ENCODE measurements at places on chromosomes 13 and 19.

DNA sequence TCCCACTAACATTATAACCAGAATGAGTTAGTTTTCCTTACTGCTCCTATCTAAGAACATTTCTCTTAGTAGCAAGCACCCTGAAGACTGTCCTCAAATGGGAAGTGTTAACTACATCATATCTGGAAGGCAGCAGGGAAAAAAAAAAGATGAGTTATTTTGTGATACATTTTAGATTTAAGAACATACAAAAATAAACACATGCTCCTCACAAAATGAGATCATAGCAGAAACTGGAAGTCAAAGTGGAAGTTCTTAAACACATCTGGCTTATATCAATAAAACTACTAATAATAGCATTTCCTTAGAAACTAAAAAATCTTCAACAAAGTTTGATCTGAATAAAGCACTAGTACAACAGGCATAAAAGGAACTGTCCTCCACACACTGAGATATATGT is 70.4 kb downstream of the SLITRK6 start:
- DNase-seq = no peak

DNA sequence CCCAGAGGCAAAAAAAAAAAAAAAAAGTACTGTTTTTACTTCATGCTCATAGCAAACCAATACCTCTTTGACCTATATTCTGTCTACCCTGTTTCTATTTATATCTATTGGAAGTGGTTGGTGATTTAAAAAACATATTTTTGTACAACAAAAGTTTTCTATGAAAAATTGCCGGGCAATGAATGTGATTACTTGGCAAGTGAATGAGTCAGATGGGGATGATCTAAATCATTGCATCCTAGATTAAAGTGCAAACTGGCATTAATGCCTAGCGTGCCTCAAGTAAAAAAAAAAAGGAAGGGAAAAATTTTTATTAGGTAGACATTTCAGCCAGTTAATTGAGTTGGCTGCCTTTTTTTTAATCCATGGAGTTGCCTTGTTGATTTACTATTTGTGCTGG is 500.6 kb downstream of the KCTD12 start:
- no peak for DNase-seq

DNA sequence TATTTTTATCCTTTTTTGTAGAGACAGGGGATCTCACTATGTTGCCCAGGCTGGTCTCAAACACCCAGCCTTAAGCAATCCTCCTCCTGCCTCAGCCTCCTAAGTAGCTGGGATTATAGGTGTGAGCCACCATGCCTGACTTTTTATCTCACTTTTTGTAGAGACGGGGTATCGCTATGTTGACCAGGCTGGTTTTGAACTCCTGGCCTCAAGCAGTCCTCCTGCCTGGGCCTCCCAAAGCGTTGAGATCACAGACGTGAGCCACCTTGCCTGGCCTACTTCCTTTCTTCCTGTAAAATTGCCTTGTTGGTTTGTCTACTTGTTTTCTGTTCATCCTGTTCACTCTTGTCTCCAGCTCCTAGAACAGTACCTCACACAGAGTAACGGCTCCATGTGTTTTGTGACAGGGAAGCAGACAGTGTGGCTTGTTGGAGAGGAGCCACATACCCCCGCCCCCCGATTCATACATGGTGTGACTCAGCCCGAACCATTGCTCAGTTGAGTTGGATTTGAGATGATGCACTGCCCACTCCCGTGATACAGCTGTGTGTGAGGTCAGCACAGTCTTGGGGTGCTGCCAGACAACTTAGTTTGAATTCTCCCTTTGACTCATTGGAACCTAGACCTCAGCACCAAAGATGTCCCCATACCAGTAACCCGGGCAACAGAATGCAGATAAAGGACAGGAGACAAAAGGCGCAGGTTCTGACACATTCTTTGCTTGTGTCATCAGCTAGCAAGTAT is 34.2 kb downstream of the GPR42 start:
- no peak for DNase-seq

DNA sequence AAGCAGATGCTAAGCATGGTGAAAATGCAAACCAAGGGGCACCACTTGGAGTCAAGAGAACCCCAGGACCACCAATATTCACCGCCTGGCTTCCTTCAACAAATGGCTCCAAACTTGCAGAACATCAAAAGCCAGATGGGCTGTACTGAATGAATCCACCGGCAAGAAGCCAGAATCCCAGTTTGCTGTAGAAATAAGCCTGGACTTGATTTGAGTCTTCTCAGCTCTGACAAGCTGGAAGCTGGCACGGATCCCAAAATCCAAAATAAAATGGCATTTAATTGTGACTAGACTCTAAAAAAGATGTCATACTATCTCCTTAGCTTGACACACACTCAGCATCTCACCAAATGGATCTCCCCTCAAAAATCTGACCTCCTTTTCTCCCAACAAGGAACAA is 11.9 kb downstream of the EFNB2 start:
- no peak for DNase-seq

GRCh38 chr19:42132851-42133528 is 744 bp upstream of the POU2F2 start:
- DNase-seq = peak; percentile 72

DNA sequence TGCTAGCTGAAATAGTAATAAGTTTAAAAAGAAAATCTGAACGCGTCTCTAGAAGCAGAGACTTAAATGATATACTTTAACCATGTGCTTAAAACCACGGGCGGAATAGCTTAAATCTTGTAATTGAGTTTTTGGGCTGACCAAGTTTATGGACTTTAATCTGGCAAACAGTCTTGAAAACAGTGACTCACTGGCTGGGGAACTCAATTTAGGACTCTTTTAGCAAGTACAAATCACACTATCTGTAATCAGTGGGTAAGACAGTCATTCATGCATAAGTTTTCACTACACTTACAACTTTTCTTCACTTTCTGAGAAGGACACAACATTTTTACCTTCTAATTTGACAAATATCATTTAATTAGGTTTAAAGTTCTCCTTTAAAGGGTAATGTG is 26.8 kb downstream of the ZNF627 start:
- DNase-seq = peak; percentile 21

DNA sequence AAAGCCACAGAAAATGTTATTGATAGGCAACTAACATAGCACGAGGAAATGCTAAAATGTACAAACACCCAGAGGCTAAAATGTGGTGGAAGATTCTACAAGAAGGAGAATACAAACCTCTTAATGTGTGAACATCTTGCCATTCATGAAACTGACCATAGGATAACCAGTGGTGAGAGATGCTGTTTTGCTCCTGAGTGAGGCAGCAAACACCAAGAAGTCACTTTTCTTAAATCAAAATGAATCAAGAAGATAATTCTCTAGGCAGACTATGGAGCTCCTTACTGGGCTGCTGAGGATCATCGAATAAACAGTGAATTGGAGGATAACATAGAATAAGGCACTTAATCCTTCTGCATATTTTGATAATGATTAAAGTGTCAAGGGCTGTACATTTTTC is 375.4 kb upstream of the SLITRK6 start:
- DNase-seq = no peak

GRCh38 chr19:13181747-13182388 is 31.7 kb downstream of the IER2 start:
- DNase-seq = peak; percentile 55

GRCh38 chr13:82797876-82798275 is 1084.4 kb downstream of the SLITRK1 start:
- DNase-seq = no peak

DNA sequence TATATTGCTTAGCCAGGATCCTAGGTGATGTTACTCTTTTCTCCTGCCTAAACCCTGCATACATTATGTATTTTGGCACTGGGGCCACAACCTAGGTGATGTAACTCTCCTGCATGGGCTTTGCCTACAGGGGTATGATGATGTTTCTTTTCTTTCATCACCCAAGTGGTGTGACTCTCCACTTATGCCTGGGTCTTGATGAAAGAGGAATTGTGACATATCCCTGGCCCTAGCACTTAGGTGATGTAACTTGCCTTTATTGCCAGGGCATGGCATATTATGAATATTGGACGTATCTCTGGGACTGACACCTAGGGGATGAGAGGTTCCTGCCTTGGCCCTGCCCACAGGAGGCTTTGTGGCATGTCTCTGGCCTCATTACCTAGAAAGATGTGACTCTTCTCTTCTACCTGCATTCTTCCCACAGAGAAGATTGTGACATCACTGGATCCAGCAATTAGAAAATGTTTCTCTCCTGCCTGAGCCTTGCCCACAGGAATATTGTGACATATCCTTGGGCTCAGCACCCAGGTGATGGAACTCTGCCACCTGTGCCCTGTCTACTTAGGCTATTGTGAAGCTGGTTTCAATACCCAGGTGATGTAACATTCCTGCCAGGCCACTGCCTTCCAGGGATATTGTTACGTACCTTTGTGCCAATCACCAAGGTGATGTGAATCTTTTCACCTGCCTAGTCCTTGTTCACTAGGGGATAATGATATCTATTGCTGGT is 27.3 kb upstream of the ZNF254 start:
- DNase-seq = no peak

DNA sequence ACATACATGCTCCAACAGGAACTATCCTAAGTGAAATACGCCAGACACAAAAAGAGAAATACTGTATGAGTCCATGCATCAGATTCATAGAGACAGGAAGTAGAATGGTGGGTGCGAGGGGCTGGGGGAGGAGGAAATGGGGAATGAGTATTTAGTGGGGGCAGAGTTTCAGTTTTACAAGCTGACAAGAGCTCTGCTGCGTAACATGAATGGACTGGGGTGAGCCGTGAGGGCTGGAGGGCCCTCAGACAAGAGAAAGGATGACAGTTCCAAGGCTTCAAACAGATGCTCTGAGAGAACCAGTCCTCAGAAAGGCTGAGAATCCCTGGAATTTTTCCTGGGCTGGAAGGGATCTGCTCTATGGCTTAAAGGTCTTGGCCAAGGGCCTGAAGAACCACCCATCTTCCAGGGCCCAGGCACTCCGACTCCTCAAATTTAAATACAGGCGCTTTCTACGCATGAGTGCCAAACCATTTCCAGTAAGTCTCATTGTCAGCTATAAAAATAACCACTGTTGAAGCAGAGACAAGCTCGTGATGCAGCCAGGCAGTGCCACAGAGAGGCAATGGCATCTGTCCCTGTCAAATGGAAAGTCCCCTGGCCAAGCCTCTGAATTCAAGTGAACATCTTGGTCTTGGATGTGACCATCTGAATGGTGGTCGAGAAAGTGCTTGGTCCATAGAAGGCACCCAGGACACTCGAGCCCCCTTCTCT is 17.5 kb downstream of the KLF2 start:
- no peak for DNase-seq

DNA sequence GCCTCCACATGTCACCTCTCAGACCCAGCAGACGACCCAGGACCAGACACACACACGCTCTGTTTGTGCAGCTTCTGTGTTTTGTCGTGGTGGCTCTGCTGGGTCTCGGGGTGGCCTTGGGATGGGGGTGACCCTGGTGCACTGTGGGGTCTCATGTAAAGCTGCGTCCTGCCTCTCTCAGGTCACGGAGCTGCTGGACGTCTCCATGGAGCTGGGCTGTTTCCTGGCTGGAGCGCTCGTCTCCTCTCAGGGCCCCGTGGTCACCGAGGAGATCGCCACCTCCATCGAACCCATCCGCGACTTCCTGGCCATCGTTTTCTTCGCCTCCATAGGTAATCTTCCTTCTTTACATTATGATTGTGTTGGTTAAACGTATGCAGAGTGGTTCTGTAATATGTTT is 45.4 kb upstream of the TFDP1 start:
- DNase-seq = no peak

DNA sequence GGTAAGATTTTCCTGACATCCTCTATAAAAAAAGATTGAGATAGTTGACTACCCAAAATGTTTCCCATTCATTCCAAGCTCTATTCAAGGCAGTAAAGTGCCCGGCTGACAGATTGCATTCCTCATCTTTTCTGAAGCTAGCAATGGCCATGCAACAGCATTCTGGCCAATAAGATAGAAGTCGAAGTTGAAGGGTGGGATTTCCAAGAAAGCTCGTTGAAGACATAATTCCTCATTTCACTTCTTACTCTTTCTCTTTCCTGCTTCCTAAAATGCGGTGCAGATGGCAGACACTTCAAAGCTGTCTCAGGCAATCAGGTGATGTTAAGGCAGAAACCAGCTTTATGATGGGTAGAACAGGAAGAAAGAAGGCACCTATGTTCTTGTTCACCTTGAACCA is 13.4 kb upstream of the ALOX5AP start:
- DNase-seq = no peak

DNA sequence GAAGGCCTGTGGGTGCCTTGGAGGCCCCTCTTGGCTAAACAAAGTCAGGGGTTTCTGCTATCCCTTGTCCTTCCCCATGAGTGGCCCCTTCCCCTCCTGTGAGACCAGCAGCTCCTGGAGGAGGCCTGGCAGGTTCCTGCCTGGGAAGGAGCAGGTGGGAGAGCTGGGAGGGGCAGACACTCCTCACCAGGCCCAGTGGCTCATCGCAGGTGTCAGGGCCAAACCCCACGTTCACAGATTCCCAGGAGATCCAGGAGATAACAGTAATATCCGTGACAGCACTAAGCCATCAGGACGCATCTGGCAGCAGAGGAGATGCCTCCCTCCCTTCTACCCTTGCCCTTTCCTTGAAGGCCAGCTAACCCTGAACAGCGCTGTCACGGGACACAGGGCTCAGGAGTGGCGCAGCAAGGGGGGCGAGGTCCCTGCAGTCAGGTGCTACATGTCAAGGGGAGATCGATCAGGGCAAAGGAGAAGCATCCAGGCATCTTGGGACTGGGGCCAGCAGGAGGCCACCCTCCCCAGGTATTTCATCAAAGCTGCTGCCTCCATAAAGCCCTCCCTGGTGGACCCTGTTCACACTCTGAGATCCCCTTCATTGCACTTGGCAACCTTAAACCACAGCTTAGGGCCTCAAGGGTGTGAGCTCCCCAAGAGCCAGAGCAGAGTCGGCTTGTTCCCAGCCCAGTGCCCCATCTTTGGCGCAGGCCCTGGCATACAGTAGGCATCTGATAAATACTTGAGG is 4.8 kb downstream of the CEBPA start:
- no peak for DNase-seq

DNA sequence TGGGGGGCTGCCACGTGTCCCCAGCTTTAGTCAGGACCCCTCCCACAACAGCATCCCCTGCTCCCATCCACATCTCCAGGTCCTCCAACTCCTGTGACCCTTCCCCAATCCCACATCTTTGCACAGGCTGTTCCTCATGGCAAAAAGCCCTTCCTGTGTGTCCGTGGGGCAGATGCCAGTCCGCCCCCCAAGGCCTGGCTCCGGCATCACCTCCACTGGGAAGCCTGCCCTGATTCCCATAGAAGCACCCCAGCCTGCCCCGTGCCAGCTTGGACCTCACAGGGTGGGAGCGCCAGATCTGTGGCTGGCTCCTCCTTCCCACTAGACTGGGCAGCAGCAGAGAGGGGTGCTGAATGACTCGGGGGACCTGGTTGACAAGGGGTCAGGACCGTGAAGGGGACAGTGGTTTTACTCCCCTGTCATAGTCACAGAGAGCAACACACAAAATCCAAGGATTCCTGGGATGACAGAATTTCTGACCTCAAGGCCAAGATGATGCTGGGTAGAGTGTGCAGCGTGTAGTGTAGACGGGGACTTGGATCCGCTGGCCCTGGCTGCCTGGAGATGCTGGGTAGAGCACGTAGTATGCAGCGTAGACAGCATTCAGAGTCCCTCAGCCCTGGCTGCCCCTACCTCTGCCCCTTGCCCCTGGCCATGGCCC is 13.3 kb downstream of the KLF2 start:
- DNase-seq = no peak

GRCh38 chr13:52800856-52801255 is 47.6 kb downstream of the PCDH8 start:
- no peak for DNase-seq

- DNase-seq = no peak
Observed at GRCh38 chr13:112445411-112446271, 69.5 kb downstream of the SPACA7 start.

Measured in hematopoietic multipotent progenitor cell treated with erythropoietin and hydrocortisone succinate and interleukin-3 and kit ligand, for 6 days (in vitro differentiated cells).